ENCODE measurements at places on chromosomes 13 and 19.

DNA sequence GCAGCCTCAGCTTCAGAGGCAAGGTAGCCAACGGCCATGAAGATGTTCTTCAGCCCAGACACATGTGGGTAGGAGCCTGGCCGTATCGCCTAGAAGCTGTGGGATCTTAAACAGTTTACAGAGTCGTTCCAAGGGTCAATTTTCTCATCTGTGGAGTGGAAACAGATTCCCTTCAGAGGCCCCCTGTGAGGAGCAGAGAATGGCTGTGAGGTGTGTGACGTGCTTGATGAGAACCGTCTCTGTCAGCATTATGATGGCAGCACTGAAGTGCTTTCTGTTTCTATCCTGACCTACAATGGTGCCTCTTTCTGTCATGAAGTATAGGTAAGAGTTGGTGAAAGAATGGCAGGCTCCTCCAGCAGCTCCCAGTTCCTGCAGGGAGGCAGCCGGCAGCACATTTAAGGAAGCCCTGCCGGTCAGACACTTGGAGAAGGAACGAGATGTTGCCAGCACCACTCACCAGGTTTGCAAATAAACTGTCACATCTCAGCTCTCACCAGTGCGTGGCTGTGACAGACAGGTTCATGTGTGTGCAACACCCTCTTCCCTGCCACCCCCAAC is 277.3 kb downstream of the FOXO1 start:
- DNase-seq, result peak; percentile 34

DNA sequence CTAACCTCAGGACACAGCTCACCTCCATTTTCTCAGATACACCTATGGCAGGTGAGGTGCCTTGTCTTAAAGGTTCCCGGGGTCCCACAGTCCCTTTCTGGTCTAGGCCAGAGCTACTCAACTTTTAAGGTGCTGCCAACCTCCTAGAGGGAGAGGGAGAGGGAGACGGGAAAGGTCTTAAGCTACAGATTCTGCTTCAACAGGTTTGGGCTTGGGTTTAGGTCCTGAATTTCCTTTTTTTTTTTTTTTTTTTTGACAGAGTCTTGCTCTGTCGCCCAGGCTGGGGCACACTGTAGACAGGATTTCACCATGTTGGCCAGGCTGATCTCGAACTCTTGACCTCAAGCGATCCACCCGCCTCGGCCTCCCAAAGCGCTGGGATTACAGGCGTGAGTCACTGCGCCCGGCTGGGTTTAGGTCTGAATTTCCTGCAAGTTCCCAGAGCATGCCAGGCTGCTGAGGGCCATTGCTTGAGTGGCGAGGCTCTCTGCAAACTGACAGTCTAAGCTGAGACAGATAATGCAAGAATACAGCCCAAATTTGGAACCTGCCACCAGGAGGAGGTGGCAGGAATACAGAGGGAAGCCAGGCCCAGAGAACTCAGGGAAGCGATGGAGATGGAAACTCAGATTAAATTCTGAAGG is 7.8 kb upstream of the SYCN start:
- DNase-seq, result no peak

DNA sequence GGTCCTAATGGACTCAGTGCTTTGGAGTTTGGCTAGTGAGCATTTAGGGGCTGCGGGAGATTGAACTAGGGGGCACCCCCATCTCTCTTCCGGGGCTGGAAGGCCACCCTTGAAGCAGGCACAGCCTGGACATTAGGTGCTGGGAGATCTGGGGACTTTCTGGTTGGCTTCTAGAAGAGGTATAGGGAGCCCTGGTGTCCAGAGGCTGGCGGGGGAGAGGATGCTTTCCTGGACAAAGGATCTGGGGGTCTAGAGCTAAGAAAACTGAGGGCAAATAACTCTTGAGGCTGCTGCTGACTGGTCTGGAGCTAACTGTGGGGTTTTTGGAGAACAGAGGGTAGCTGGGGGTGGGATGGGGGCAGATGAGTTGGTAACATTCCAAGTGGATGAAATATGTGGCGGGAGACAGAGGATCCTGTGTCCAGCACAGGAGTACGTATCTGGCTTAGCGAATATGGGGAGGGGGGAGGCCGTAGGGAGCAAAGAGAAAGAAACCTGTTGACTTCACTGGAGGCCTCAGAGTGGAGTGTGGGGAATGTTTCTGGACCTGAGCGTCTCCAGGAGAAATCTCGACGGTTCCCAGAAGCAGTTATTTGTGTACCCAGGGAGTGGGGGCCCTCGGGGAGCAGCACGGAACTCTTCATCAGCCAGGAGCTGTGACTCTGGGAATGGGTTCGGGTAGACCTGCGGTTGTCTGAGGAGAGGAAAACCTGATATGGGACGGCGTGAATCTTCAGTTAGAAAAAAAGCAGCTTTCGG is 1.4 kb downstream of the HNRNPUL1 start:
- no peak for DNase-seq

GRCh38 chr13:109919715-109920375 is 133.5 kb upstream of the IRS2 start:
- no peak for DNase-seq

GRCh38 chr13:23288564-23288963 is 107.8 kb downstream of the SGCG start:
- no peak for DNase-seq

DNA sequence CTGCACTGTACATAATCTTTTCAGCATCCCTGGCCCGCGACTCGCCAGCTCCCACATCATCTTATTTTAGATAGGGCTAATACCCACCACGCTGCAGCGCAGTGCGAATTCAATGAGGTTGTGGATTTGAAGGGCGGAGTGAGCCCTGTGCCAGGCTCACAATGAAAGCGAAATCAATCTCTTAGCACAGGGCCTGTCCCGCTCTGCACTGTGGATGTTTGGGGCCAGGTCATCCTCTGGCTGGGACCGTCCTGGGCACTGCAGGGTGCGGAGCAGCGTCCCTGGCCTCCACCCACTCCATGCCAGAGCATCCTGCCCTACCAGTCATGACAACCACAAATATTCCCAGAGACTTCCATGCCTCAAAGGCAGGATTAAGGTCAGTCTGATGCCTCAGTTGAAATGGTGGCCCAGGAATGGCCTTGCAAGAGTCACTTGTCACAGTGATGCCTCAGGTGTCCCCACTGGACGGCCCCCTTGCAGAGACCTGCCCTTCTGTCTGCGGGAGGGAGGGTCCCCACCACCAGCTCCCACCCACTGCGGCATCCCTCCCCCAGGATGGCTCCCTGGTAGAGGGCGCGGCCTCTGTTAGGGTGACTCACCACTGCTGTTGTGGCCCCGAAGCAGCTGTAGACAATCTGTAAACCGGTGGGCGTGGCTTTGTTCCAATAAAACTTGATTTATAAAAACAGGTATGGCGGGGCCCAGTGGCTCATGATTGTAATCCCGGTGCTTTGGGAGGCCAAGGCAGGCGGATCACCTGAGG is 5.6 kb downstream of the UHRF1 start:
- peak; percentile 79 for DNase-seq

GRCh38 chr13:112133499-112134390 is 66.8 kb downstream of the SOX1 start:
- DNase-seq, result no peak

DNA sequence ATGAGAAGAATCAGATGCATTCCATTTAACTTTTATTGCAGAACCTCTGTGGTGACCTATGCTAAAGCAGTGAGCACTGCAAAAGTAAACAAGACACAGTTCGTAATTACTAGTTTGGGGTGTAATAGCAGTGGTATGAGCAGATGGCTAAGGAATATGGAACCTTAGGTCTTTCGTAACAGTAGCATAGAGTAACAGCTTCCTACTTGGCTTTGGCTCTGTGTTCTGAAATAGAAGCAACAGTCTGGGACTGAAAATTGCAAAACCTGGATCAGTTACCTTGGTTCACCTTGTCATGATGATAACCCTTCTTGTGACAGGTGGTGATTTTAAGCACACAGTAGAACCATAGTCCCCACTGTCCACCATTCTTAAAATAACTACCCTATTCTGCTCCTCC is 303.4 kb downstream of the GPC6 start:
- DNase-seq, result no peak

GRCh38 chr19:54473071-54473891 is at the start of gene CDC42EP5:
Gene CDC42EP5, minus strand, starts transcription at chr19:54473296. Its CDS starts 7,749 bp downstream, at chr19:54465547.
- no peak for DNase-seq

DNA sequence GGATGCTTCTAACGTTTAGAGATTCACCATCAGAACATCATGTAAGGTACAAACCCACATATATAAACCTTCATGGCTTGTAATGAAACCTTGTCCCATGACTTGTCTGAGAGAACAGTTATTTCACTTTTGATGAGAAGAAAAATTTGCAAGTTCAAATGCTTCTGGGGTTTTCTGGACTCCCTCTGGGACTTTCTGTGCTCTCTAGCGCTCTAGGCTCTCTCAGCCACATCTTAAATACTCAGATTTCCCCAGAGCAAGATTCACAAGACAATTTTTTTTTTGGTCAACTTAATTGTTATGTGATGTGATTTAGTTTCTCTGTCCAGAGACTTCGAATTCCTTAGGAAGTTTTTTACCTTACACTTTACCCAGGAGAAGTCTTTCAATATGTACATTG is 282.8 kb upstream of the EDNRB start:
- DNase-seq, result no peak

GRCh38 chr19:7506385-7507328 is 9.2 kb upstream of the ZNF358 start:
- DNase-seq, result peak; percentile 75

GRCh38 chr13:73715911-73716510 is 418.2 kb downstream of the KLF12 start:
- DNase-seq, result no peak

DNA sequence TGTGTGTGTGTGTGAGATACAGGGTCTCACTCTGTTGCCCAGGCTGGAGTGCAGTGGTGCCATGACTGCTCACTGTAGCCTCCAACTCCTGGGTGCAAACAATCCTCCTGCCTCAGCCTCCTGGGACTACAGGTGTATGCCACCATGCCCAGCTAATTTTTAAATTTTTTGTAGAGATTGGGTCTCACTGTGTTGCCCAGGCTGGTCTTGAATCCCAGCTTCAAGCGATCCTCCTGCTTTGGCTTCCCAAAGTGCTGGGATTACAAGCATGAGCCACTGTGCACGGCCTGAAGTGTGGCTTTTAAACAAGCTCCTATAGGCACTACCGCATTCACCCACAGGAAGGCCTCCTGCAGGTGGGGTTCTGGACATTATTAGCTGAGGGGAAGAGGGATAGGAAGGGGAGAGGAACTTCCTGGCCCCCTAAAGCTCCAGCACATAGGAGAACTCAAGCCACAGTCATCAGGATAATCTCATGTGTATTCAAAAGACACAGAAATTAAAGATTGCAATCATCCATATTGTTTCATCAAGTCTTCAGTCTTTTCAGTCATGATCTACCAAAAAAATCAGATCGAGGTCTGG is 24.8 kb upstream of the SLC46A3 start:
- DNase-seq, result no peak

- no peak for DNase-seq
Observed at GRCh38 chr13:43316281-43316680, 292.9 kb downstream of the DNAJC15 start.

GRCh38 chr13:45015300-45015699 is 26.0 kb downstream of the GPALPP1 start:
- no peak for DNase-seq

- peak; percentile 28 for DNase-seq
Observed at GRCh38 chr13:97076898-97077297, 82.6 kb upstream of the OXGR1 start.

DNA sequence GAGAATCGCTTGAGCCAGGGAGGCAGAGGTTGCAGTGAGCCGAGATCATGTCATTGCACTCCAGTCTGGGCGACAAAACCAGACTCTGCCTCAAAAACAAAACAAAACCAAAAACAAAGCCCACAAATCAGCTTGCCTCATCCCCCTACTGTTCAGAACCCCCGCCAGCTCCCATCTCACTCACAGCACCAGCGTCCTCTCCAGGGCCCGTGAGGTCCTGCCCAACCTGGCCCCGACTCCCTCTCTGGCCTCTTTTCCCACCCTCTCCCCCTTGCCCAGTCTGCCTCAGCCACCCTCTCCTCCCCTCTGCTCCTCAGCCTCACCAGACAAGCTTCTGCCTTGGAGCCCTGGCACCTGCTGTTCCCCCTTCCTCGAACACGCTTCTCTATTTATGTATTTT is 3.8 kb downstream of the SLC8A2 start:
- DNase-seq, result no peak

- no peak for DNase-seq
Observed at GRCh38 chr19:57473646-57474045, 3.7 kb downstream of the ZNF772 start.

DNA sequence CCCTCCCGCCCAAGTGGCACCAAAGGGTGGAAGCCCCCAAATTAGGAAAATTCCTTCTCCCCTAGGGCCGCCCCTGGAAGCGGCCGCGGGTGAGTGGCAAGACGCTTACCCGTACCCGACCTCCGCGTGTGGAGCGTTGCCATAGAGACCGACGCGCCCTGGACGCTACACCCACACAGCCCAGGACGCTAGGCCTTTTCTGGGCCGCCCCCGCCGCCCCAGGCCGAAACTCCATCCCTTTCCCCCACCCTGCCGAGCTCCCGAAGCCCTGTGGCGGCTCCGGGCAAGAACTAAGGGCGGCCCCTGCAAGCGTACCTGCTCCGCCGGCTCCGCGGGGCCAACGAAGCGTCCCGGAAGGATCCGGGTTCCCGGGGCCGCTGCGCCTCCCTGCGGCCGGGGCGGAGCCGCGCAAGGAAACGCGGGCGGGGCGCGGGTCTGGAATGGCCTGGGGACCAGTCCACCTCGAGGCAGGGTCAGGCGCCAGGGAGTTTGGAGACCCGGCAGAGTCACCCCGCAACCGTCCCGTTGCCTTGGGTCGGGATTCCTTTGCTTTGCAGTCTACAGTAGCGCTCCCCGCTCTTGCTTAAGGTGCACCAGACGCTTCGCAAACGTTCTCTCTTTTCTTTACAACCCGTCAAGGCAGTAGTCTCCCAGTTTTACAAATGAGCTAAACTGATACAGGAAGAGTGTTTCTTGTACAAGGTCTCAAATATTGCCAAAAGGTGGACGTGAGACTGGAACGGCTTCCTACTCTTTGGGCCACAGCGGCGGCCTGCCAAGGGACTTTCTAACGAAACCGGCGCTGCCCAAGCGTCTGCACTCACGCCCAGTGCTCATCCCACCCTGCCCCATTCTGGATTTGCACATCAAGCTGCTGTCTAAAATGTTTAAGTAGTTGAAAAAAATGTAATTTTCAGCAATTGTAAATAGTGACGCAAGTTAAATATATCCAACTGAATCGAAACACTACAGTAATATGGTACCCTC is at the start of gene NEK5:
TSS of gene NEK5 (minus strand) at position 360 of the 987 bp plus-strand sequence. CDS start 1,591 bp downstream, outside the sequence.
- peak; percentile 20 for DNase-seq

DNA sequence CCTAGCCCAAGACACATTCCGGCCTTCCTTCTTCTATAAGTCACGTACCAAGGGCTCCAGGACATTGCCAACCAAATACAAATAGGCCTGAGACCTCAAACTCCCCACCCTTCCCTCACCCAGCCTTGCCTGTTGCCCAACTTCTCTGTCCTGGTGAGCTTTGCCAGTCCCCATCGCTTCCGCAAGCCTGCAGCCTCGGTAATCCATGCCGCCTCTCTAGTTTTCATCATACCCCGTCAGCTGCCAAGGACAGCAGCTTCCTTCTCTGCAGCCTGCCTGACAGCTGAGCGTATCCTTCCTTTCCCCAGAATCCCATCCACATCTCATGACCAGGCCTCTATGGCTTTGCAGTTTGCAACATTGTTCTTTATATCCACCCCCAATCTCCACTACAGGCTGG is 36.6 kb upstream of the POMP start:
- DNase-seq, result peak; percentile 36

All from CD4-positive, alpha-beta T cell treated with Interleukin-15 for 1 hour (primary cell).